GM04504 (cell line): ENCODE measurements at places on chromosomes 16 and 17.

GRCh38 chr17:1211287-1211686 is 31.5 kb upstream of the ABR start:
- no peak for DNase-seq

DNA sequence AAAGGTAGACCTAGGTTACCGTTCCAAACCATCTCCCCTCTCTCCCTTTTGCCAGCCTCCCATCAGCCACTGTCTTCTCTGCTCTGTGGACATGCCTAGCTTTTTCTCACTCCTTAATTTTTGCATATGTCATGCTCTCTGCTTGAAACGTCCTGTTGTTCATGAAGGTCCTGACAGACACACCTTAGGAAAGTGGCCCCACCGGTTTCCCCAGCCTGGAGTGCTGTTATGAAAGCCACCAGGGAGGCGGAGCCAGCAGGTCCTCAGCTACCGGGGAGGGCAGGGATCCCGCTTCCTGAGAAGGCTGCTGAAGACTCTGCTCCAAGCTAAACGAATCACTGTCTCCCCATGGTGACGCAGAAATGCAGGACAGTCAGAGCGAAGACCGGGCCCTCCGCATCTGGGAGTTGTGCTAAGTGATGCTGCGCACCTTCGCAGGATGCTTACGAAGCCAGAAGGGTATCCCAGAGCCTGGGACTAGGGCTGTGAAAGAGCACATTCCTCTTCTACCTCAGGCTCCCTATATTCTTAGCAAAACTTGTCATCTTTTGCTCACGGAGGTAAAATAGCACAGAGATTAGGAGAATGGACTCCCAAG is 2.3 kb upstream of the SLC16A11 start:
- DNase-seq = no peak

DNA sequence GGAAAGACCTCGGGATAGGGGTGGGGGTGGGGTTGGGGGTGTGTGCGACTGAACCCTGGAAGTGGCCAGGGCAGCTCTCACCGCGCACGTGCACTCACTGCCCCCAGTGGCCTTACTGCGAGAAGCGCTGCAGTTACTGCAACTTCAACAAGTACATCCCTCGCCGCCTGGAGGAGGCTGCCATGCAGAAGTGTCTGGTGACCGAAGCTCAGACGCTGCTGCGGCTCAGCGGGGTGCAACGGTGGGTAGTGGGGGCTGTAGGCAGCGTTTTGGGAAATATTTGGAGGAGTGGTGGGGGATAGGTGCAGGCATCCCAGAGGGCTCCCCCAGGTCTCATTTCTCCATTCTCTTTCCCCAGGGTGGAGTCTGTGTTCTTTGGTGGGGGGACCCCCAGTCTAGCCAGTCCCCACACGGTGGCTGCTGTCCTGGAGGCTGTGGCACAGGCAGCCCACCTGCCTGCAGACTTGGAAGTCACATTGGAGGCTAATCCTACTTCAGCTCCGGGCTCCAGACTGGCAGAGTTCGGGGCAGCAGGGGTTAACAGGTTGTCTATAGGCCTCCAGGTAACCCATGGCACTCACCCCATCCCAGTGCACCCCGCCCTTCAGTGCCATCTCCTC is 972 bp downstream of the RSAD1 start:
- DNase-seq = peak; percentile 47

DNA sequence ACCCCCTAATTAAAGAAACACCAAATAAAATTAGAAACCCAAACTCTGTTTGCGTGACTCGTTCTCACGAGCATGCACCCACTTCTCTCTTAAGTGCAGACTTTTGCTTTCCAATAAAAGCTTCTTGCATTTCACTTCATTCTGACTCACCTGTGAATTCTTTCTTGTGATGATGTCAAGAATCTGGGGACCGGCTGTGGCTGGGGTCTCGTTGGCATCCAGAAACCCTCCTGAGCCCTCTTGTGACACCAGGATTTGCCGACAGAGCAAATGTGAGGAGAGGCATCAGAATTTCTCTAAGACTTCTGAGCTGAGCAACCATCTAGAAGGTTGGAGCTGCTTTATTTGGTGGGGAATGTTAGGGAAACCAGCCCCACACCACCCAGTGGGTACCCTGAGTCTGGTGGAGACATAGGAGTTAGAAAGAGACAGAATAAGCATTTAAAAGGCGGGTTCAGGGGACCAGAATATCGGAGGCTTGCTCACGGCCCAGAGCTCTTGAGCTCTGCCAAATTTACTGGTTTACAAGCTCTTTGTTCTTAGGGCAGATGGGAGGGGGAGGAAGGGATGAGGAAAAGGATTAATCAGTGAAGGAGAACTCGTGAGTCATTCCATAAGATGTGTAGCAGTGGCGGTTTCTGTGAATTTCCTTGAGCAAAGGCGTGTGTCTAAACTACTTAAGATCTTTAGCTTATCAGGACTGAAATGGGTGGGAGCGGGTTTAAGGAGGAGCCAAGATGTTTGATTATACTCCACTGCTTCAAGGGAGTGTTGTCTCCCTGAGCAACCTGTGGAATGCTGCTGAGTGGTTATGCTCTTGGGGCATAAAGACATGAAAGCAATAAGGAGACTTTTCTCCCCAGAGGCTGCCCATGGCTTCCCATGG is 24.2 kb upstream of the TMC5 start:
- DNase-seq = no peak

- no peak for DNase-seq
Observed at GRCh38 chr17:48646183-48647102, 20.3 kb upstream of the HOXB9 start.

DNA sequence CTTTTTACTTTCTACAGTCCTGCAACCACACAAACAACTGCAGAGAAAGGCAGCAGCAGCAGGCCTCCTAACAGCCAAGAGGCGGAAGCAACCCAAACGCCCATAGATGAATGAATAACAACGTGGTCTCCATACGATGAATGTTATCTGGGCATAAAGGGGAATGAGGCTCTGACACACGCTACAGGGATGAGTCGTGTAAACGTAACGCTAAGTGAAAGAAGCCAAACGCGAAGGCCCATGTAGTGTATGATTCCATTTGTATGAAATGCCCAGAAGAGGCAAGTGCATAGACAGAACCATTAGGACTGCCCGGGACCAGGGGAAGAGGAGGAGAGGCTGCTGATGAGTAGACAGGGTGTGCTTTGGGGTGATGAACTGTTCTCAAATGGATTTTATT is 94.8 kb upstream of the DNAH17 start:
- DNase-seq = no peak

DNA sequence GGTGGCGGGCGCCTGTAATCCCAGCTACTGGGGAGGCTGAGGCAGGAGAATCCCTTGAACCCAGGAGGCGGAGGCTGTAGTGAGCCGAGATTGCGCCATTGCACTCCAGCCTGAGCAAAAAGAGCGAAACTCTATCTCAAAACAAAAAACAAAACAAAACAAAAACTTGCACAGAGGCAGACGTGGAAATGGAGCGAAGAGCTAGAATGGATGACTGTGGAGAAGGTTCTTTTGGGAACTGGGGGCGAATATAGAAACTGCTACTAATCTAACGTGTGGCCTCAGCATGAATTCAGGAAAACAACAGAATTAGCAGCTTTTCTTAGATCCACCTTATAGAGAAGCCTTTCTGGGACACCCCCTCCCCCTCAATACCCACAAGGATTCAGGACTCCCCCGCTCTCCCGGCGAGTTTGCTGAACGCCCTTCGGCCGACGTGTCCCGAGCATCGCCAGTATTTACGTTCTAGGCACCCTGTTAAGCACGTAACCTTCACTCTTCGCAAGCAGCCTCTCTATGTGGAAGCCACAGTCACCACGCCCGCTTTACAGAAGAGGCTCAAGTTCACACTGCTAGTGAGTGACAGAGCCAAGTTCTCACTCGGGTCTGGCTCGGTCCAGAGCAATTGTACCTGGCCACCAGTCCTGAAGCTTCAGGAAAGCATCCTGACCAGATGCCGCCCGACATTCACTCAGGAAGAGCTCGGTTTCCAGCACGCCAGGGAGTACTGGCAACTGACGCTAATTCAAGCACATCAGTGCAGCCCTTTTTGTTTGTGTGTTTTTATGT is 13.3 kb upstream of the ABR start:
- DNase-seq = no peak

- no peak for DNase-seq
Observed at GRCh38 chr16:50821586-50821985, 79.7 kb downstream of the CYLD start.

DNA sequence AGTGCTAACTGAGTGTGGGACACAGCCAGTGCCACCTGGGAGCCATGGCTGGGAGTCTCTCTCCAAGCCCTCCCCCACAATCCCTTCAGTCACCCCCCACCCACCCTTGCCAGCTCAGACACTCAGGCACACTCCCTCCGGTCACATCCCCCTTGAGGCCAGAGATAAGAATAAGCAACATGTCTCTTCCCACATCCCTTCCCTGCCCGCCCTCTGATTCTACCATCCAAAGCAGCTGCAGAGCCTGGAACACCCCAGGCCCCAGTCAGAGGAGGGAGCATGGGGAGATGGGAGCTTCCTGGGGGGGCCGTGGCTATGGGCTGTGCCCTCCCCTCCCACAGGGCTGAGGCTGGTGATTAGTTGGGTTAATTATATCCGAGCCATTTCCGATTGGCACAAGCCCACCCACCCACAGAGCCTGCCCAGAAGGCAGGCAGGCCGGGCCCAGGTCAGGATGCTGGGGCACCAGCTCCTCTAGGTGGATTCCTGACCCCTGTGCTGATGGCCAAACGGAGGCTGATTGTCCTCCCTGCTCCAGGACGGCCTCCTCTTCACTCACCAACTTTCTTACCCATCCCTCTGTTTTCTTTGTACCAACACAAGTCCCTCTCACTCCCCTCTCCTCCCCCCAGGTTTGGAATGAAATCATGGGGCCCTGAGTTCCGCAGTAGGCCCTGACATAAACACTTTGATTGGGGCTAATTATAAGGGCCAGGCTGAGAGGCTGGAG is 28.6 kb upstream of the MEIOC start:
- DNase-seq = no peak

DNA sequence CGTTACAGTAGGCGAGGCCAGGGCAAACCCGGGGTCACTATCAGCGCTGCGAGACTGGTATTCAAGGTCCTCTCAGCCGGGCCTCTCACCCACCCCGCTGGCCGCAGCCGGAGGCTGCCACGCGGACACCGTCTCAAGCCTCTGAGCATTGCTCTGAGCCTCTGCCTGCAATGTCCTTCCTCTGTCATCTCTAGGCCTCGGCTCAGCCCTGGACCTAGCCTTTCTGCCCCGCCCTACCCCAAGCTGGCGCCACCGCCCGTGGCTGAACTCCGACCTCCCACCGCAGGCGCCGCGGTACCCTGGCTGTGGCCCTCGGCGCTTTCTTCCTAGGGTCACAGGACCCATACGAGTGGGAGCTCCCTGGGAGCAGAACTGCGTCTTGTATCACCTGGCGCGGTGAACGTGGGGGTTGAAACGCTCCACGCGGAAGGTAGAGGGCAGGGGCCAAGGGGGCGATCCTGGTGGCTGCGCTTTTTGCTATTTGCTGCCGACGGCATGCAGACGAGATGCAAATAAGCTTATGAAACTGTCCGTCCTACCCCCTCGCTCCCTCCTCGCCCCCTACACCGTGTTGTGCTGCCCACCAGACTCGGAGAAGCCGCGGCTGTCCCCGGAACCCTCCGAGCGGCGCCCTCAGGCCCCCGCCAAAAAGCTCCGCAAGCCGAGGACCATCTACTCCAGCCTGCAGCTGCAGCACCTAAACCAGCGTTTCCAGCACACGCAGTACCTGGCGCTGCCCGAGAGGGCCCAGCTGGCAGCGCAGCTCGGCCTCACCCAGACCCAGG is 3.7 kb downstream of the DLX4 start:
- no peak for DNase-seq

DNA sequence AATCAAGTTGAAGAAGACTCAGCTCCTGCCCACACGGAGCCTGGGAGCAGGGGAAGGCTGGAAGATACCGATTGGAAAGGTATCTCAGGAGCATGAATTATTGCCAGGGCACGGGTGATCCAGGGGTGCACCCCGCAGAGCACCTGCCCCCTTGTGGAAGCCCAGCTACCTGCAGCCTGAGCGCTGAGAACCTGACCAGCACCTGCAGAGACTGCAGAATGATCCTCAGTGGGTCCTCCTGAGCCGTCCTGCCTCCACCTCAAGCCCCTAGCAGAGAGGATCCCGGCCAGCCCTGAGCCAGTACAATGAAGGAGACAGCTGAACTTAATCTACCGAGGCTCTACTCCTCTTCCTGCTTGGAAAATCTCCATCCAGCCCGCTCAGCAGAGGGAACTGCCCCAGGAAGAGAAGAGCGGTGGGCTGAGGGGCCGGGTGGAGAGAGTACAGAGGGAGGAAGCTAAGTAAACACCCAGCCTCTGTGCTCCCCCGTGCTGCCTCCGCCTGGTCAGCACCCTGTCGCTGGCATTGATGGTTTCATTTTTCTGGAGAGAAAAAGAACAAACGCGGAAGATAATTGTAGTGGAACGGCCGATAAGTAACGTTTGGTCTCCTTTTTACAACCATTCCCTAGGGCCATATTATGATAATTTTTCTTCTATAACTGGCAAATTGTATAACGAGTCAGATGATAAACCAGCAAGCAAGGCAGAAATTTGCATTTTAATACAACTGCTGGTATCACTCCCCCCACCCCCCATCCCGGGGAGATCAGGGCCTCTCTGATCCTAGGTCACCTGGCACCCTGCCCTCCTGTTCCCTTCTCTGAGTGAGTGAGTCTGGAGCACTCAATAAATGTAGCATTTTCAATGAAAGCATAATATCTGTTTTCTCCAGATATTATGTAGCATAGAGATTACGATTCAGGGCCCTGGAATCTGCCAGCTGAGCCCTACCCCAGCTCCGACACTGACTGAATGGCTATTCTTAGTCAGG is 204.5 kb upstream of the RPL38 start:
- no peak for DNase-seq

- no peak for DNase-seq
Observed at GRCh38 chr17:2155573-2155972, 100.7 kb downstream of the HIC1 start.

- no peak for DNase-seq
Observed at GRCh38 chr17:50043290-50044148, 12.4 kb upstream of the ITGA3 start.

- DNase-seq = no peak
Observed at GRCh38 chr16:14309001-14309886, 238.1 kb downstream of the MRTFB start.

GRCh38 chr17:83174362-83175118 is 95.1 kb downstream of the METRNL start:
- no peak for DNase-seq

GRCh38 chr16:21001262-21001661 is 100.7 kb downstream of the LYRM1 start:
- no peak for DNase-seq

DNA sequence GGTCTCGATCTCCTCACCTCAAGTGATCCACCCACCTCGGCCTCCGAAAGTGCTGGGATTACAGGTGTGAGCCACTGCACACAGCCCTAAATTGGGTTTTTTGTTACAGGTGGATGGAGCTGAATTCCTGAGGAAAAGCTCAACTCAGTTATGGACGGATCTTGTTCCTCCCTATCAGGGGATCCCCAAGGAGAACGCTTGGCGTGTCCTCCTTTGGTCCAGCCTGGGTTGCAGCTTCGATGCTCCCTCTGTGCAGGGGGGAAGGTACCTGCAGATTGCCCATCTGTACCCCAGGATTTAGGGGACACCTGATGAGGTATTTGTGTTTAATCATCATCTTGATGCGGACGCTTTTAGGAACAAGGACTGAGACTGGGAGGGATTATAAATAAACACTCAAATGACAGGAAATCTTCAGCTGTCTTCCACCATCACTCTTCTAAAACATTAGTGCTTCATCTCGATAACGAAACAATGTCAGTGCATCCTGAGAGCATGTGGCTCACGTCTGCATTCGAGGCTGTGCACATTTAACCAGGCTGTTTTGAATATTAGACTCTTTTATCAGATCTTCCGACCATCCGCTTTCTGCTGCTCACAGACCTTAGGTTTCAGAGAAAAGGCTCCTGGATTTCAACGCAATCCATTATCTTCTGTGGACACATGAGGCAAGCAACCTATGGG is 18.2 kb upstream of the MEIOB start:
- no peak for DNase-seq
